ENCODE measurements at places on chromosomes 7 and 10.

DNA sequence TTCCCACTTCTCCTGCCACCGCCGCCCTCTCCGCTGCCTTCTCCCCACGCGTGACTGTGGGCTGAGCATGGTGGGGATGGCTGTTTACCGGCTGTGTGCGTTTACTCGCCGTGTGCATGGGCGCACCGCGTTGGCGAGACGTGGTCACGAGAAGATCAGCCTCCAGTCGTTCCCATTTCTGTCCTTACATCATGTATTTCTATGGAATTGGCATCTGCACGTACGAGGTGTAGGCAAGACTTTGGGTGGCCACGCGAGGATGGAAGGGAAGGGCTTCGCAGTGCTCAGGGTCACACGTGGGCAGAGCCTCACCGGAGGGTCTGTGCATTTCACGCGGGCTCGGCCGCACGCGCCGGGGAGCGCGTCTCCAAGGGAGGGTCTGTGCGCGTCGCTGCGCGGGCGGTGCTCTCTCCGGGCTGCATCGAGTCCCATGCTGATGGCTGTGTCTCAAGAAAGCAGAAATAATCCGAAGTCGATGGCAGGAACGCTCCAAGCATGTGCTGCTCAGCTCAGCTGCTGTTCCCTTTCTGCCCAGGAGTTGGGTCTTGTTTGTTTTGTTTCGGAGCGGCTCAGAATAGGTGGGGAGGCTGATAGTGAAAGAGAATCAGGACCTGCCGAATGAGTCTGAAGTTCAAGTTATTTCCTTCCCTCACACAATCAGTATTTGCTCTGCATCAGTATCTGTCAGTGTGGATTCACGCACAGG is 973 bp downstream of the CAMK1D start:
- no peak for DNase-seq

DNA sequence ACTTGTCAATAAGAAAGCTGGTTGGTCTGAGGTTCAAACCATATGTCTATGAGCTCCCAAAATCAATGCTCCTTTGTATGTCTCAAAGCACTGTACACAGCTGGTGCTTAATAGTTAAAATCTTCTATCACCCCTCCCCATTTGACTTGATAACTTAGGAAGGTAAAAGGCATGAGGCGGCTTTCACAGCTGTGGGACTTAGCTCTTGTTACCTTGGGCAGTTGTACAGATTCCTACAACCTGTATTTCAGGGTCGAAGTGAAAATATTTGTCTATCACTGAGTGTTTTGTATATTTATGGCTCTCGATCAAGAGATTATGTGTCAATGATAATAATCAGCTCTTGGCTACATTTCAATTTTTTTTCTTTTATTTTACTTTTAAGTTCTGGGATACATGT is 992 bp upstream of the KIFBP start:
- DNase-seq, result no peak

- DNase-seq, result no peak
These were observed 1.8 kb downstream of the GSTO1 start for GRCh38 chr10:104256335-104256961.

GRCh38 chr10:67934336-67934735 is 49.9 kb downstream of the SIRT1 start:
- DNase-seq, result no peak

GRCh38 chr10:102613286-102613685 is 31.0 kb upstream of the TRIM8 start:
- no peak for DNase-seq

- no peak for DNase-seq
These were observed 113.6 kb upstream of the AMPH start for GRCh38 chr7:38744746-38745145.

GRCh38 chr10:97915346-97916131 is 65.9 kb downstream of the GOLGA7B start:
- no peak for DNase-seq

DNA sequence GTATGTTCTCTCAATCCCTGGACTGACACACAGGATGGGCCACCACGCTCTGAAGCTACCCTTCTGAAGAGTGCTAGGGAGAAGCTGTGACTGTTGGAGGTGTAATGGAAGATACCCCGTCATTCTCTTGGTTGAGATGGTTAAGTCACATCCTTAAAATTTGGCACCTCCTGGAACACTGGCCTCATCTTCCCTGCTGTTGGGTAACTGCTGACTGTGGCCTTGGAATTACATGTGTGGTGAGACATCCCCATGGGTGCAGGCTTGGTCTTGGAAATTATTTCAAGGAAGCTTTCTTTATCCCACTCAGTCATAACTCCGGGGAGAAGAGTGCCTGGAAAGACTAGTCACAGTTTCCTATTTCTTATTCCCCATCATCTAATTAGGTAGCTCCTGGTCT is 62.0 kb downstream of the LRMDA start:
- DNase-seq, result no peak

GRCh38 chr7:44325201-44325671 is at the start of gene CAMK2B:
CAMK2B (minus strand) TSS chr7:44325594; CDS start chr7:44325421, 173 bp downstream.
- no peak for DNase-seq

DNA sequence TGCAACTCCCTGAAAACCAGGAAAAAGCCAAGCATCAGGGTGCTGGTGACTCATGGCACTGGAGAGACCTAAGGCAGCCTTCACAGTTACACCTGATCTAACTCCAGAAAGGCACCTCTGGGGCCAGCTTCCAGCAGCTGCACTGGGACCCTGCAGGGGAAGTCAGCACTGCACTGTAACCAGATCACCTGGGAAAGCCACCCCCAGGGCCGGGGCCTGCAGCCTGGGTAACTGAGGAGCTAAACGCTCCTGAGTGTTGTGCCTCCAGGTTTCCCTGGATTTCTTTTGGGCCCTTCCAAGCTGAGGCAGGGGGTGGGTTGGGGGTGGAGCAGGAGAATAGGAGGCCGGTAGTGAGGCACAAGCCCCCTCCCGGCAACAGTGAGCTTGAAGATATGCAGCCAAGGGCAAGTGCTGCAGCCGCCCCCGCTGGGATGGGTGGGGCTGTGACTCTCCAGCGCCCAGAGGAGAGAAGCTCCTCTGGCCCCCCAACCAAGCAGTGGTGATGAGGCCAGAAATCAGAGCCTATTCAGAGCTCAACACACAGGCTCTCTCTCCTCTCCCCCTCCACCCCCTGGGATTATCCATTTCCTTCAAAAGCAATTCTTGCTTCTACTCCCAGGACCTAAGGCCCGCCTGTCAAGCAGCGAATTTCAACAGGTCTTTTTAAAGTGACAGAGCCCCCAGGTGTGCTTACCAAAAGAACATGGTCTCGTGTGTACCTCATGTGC is 2.6 kb downstream of the CXCL12 start:
- DNase-seq, result no peak

GRCh38 chr10:86285136-86285790 is 81.3 kb downstream of the GRID1 start:
- no peak for DNase-seq

DNA sequence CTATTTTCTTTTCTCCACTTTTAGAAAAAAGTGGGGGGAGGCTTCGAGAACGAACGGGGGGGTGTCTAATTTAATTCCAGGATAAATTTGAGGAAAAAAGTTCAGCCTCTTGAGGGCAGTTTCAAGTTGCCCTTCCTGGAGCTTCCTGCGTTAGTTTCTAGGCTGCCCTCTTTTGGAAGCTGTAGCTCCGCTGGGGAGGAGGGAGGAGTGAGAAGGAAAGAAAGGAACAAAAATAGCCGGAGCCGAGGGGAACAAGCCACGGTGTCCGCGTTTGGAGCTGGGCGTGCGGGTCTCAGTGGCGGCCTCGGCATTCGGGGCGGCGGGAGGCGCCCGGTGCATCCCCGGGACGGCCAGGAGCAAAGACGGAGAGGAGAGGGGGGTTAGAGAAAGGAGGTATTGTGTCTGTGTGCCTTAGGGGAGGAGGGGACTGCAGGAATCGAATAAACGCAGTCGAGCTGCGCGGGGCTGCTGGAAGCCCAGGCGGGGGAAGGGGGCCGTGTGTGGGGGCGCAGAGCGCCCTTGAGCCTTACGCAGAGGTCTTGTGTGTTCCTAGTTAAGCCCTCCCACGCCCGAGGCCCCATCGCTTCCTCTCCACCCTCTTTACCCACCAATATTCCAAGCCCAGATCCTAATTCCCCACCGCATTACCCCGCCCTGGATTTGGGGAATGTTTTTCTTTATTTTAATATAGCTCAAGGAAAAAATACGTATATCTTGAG is 2.0 kb upstream of the TNRC18 start:
- no peak for DNase-seq

GRCh38 chr10:94138391-94138790 is 144.7 kb downstream of the PLCE1 start:
- no peak for DNase-seq

GRCh38 chr7:109997837-109998236 is 1093.1 kb upstream of the LRRN3 start:
- no peak for DNase-seq

Measured in GM12864 (cell line).